Stimulated activated CD4-positive, alpha-beta T cell treated with anti-CD3 and anti-CD28 coated beads, TNF-alpha, amount 100 ng/mL, for 1 hour (primary cell): ENCODE measurements at places on chromosomes 11 and 22.

GRCh38 chr11:134033696-134034491 is 35.0 kb upstream of the JAM3 start:
- peak; percentile 30 for DNase-seq

DNA sequence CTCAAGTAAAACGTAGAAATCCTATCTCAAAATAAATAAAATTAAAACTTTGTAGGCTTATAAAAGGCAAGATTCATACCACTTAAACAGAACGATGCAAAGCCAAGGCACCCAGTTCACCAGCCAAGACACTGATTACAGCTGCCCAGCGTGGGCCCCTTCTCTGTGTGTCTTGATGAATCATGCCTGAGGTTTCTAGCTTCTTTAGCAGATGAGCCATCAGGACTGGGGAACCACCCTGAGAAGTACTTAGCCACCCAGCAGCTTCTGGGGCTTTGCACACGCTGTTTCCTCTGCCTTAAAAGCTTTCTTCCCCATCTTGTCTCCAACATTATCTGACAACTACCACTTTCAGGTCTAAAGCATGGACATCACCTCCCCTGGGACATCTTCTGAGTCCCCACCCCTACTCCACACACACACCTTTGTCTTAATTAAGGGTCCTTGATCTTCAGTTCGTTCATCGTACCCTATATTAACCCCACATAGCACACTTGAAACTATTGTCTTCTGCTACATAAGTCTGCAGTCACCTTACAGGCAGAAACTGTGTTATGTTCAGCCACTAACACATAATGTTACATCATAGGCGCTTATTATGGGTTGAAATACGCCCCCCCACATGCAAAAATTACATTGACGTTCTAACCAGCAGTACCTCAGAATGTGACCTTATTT is 8.7 kb upstream of the LAYN start:
- DNase-seq, result no peak

GRCh38 chr22:50693462-50693861 is 20.8 kb downstream of the SHANK3 start:
- no peak for DNase-seq

GRCh38 chr11:34730544-34731295 is 109.8 kb downstream of the EHF start:
- DNase-seq, result no peak

GRCh38 chr11:47606731-47607130 is 12.5 kb upstream of the C1QTNF4 start:
- no peak for DNase-seq

- DNase-seq, result no peak
Measured at GRCh38 chr22:23522623-23523251, 57.4 kb downstream of the IGLL1 start.

DNA sequence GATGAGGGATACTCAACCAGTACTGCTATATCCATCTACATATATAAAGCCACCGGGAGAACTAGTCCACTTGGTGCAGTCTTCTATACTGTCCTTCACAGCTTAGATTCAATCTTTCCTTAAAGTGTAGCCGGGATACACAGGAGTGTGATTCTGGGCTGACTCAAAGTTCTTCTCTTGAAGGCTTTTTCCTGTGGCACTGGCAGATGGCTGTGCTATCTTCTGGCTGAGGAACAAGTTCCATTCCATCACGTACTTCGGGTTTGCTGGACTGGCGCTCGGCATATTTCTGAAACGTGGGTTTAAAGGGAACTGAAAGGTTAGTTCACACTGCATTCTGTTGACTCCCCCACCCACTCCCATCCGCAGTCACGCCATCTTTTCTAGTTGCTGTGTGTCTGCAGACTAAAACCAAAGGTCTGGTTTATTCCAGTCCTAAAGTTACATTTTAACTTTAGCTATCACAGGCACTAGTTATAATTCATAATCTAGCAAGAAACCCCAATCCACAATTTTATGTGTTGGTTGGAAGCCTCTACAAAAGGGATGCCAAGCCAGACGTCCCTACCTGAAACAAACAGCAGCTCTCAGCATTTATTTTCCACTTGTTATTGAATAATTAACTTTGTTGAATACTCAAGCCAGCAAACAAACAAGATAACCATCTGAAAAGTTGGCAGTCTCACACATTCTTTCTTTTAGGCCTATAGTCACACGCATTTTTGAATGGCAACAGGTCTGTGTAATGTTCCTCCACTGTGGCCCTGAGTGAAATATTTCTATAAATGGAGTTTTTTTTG is 7.5 kb upstream of the C11orf65 start:
- no peak for DNase-seq

DNA sequence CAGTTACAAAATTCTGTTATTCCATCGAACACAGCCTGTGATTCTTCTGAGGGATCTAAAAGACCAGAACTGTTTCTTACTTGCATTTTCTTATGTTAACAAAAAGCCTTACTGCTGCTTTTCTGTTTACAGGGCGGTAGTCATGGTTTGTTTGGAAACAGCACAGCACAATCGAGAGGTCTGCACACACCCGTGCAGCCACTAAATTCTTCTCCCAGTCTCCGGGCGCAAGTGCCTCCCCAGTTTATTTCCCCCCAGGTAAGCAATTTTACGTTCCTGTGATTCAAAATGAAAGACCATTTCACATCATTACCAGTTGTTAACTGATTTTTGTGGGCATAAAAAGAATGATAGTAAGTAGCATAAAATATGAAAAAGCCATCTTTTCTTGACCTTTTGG is 60.8 kb upstream of the ADSL start:
- no peak for DNase-seq

- DNase-seq, result no peak
Measured at GRCh38 chr22:44999687-45000086, 10.1 kb downstream of the PHF21B start.

- no peak for DNase-seq
Measured at GRCh38 chr11:128884703-128885338, 6.3 kb upstream of the KCNJ5 start.

DNA sequence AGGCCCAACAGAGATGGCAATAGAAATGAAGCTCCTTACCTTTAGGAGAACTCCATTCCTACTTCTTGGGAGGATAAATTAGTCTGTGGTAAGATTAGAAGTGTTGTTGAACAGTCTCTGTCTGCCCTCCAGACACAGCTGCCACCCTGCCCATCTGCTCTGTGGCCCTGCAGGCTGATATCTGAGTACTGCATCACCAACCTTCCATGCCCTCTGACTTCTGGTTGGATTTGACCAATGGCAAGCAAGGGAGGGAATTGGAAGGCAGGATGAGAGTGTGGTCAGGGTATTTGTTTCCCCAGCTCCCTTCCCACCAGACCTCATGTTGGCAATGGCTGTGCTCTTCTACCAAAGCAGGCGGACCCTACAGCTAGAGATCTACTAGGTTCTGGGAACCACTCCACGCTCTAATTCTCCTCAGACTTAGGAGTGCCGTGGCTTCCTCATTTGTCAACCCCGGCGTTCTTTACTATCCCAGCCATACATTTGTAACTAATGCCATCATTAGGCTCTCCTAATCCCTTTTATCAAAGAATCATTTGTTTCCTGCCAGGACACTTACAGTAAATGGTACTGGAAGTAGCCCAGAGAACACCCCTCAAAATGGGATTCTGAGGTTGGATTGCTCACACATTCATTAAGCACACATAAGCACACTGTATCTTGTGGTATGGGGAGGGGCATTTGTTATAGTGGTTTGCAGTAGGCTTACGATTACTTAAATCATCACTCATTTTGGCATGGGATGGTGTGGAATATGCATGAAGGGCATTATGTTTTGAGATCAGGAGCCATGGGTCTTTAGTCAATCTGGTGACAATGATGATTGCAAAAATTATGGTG is 35.4 kb upstream of the CD44 start:
- DNase-seq, result no peak

DNA sequence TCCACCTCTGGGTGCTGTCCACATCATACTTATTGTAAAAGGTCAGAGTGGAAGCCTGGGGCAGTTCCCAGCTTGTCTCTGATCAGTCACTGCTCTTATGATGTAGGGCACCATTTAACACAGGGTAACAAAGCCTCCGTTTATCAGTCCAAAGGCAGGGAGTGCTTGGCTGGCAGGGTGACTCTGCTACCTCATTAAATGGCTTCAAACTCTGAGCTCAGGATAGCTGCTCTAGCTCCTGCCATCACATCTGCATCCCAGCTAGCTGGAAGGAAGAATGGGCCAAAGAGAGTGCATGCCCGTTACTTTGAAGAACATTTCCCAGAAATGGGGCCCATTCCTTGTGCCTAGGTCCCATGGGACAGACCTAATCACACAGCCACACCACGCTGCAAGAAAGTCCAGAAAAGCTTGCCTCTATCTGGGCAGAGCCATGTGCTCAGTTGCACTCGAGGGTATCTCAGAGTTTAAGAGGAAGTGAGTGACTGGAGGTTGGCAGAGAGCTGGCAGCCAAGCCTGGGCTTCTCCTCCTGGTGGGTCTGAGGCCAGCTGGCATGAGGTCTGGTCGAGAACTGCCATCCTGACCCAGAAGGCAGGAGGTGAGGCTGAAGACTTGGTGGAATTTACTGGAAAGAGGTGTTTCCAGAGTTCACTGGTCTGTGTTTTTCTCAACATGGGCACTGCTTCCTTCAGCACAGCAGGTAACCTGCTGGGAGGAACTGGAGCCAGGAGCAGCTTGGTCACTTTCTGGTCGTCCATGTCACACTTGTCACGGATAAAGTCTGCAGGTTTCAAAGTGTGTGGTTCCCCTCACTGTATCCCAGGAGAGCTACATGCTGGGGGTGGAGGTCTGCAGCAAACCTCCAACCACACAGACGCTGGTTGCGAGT is 935.7 kb downstream of the BRD1 start:
- DNase-seq, result no peak

DNA sequence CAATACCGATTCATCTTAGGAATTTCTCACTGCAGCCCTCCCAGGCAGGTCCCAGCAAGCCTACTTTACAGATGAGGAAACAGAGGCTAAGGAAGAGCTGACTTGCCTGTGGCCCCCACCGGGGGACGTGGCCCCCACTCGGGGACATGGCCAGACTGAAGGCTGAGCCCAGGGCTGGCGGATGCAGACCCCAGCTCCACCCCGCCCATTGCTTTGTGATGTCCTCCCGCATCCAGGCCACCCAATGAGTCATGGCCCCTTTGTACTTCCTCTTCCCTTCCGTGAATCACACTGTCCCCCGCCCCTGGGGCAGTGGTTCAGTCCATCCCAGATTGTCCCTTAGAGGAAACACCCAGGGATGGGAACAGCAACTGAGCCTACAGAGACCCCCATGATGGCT is 116.0 kb upstream of the ANO1 start:
- no peak for DNase-seq
